Naive thymus-derived CD8-positive, alpha-beta T cell (primary cell): ENCODE measurements at places on chromosomes 11 and 22.

DNA sequence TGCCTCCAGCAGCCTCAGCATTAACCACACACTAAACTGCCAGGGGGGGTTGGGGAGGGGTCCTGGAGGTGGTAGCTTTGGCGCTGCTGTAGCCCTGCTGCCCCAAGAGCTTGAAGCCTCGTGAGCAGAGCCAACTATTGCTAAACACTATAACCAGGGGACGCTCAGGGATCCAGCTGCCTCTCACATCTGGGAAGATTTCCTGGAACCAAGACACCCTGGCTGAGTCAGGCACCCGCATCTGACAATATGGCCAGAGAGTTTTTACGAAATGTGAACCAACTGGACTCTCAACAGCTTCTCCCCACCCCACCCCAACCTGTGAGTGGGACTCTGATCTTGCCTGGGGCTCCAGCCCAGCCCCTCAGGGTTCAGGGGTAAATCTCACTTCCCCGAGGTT, 14.3 kb downstream of the C1QTNF6 start:
- H3K4me1 ChIP-seq, result peaks cover 38% of the 10 kb centered on the region
- no peaks in the 10 kb centered on the region for H3K27me3 ChIP-seq
- H3K27ac ChIP-seq, result peak overlapping the region; percentile 34
- H3K4me3 ChIP-seq, result no peak overlapping the region

DNA sequence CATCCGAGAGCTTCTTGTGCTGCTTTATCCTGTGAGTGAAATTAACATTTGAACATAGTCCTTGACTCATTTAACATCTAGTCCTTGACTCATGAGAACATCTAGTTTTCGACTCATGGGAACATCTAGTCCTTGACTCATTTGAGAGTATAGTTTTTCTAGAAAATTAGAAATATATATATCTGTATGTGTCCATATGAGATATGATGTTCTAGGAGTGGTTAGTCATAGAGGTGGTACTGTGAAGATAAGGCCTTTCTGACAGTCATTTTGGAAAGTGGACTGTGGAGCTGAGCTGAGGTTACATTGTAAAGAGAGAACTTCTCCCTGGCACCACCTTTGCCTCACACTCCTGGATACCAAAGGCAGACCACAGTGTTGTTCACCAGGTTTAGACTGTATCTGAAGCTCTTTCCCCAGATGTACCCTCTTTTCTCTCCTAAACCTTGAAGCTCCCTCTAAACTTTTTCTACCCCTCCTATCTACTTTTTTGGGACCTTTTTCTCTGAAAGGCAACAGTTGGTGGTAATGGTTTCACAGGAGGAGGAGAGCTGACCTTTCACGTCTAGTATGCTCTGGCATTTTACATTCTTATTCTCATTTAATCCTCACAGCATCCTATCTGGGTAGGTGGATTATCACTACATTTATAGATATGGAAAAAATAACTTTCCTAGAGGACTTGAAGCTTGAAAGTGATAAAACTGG, 67.2 kb downstream of the PPP2R1B start:
- peak overlapping the region; percentile 48 for H3K27ac ChIP-seq
- no peaks in the 10 kb centered on the region for H3K36me3 ChIP-seq
- no peak for DNase-seq
- H3K4me1 ChIP-seq, result peaks cover 3% of the 10 kb centered on the region
- no peaks in the 10 kb centered on the region for H3K27me3 ChIP-seq

- H3K36me3 ChIP-seq, result peaks cover 4% of the 10 kb centered on the region
- no peak for DNase-seq
- no peaks in the 10 kb centered on the region for H3K27me3 ChIP-seq
- H3K27ac ChIP-seq, result no peak overlapping the region
Observed at GRCh38 chr11:99505316-99505715, 484.6 kb downstream of the CNTN5 start.

DNA sequence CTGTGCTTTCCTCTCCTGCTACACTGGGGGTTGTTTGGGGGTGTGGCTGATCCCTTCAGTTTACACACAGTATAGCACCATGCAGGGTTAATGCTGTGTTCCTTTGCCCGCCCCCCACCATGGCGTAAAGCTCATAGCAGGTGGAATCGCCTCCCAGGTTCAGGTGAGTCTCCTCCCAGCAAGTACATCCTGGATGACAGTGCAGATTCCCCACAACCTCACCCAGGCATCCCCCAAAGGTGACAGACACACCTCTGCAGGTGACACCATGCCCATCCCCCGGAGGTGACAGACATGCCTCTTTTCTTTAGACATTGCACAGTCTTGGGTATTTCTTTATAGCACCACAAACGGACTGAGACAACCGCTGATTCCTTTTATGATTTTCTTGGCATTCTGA, 343.7 kb downstream of the BRD1 start:
- no peak for DNase-seq
- H3K36me3 ChIP-seq, result peaks cover 2% of the 10 kb centered on the region
- H3K27me3 ChIP-seq, result no peaks in the 10 kb centered on the region
- H3K27ac ChIP-seq, result no peak overlapping the region

DNA sequence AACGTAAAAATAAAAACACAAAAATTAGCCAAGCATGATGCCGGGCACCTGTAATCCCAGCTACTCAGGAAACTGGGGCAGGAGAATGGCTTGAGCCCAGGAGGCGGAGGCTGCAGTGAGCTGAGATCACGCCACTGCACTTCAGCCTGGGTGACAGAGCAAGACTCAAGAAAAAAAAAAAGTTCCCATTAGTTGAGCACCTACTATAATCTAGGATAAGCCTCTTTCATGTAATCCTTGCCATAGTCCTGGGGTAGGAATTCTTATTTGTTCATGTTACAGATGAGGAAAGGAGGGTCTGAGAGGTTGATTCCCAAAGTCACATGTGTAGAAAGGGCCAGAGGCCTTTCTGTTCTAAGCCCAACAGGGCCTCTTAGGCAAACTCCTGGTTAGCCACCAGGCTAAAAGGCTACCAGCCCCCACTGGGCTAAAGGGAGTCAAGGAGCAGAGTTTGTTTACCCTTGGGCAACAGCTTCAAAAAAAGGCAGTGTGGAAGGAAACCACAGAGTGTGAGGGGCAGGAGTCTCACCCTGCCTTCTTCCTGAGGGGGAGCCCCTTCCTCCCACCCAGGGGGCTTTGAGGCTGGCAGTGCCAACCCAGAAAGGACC, 21.6 kb upstream of the CSNK1E start:
- DNase-seq, result no peak
- no peaks in the 10 kb centered on the region for H3K36me3 ChIP-seq
- H3K27me3 ChIP-seq, result peaks cover 3% of the 10 kb centered on the region
- H3K4me3 ChIP-seq, result peak overlapping the region; percentile 2
- no peak overlapping the region for H3K27ac ChIP-seq

DNA sequence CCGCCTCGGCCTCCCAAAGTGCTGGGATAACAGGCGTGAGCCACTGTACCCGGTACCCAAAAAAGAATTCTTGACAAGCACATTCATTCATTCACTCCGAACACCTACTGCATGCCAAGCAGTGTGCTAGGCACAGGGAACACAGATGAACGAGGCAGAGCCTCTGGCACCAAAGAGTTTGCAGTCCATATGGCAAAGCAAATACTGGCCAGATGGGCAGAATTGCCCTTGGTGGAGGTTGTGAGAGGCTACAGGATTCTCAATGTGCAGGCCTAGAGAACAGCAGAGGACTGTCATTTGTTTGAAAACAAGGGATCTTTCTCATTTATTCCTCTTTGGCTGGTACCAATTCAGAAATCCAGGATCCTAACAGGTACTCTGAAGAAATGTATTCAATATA, 27.5 kb upstream of the MTCH2 start:
- H3K4me3 ChIP-seq, result no peak overlapping the region
- DNase-seq, result no peak
- no peak overlapping the region for H3K27ac ChIP-seq
- no peaks in the 10 kb centered on the region for H3K27me3 ChIP-seq

- H3K36me3 ChIP-seq, result no peaks in the 10 kb centered on the region
- no peak overlapping the region for H3K4me3 ChIP-seq
- no peaks in the 10 kb centered on the region for H3K27me3 ChIP-seq
Observed at GRCh38 chr22:25057013-25057881, 104.7 kb downstream of the KIAA1671 start.

DNA sequence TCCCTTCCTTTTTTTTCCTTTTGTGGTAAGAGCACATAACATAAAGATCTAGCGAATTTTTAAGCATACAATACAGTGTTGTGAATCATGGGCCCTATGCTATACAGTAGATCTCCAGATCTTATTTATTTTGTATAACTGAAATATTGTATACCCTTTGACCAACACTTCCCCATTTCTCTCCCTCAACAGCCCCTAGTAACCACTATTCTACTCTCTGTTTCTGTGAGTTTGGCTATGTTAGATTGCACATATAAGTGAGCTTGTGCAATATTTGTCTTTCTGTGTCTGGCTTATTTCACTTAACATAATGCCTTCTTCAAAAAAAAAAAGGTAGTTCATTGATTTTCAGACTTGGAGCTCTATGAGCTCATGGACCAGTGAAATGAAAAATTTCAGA, 180.5 kb downstream of the C11orf91 start:
- H3K27ac ChIP-seq, result no peak overlapping the region
- H3K4me1 ChIP-seq, result no peaks in the 10 kb centered on the region
- H3K36me3 ChIP-seq, result no peaks in the 10 kb centered on the region
- H3K4me3 ChIP-seq, result no peak overlapping the region
- DNase-seq, result no peak
- H3K27me3 ChIP-seq, result peaks cover 57% of the 10 kb centered on the region

DNA sequence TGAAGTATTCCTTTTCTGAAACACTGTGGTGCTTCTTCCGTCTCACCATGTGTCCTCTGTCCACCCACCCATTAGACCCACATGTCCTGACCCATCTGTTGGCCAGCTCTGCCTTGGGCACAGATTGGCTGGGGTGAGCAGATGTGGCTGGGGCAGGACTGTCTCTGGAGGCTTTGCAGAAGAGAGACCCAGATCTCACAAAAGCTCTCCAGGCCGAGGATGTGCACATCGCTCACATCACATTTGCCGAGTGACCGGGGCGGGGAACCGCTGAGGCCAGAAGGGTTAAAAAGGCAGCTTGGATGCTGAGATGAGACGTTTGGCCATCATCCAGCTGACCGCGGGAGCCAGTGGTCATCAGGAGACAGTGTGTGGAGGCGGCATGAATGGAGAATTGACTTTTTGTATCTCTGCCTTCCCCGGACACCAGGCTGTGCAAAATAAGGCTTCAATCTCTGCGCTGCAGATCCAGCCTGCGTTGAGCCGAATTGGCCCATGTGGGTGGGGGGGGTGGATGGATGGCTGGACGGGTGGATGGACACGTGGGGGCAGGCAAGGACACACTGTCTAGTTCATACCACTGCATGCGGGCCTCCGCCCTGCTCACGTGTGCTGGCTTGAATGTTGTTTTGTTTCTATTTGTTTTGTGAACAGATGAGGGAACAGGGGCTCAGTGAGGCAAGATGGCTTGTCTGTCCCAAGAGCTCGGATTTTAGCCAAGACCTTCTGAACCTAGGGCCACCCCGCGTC, 6.1 kb downstream of the IFITM10 start:
- peaks cover 1% of the 10 kb centered on the region for H3K27me3 ChIP-seq
- no peak for DNase-seq
- no peaks in the 10 kb centered on the region for H3K36me3 ChIP-seq

DNA sequence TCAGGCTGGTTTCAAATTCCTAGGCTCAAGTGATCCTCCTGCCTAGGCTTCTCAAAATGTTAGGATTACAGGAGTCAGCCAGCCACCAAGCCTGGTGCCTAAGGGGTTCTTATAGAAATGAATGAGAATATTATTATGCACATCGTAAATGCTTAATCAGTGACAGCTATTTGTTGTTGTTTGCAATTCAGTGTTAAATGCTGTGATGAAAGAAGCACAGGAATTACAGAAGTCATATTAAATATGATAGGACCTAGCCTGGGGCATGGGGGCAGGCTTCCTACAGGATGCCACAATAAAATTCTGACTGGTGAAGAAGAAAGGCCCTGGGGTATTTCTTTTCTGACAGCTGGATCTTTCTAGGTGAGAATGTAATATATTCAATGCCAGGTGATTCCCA, 13.9 kb upstream of the PATZ1 start:
- H3K27me3 ChIP-seq, result no peaks in the 10 kb centered on the region
- no peaks in the 10 kb centered on the region for H3K36me3 ChIP-seq
- H3K4me3 ChIP-seq, result no peak overlapping the region
- no peaks in the 10 kb centered on the region for H3K4me1 ChIP-seq
- H3K27ac ChIP-seq, result no peak overlapping the region

DNA sequence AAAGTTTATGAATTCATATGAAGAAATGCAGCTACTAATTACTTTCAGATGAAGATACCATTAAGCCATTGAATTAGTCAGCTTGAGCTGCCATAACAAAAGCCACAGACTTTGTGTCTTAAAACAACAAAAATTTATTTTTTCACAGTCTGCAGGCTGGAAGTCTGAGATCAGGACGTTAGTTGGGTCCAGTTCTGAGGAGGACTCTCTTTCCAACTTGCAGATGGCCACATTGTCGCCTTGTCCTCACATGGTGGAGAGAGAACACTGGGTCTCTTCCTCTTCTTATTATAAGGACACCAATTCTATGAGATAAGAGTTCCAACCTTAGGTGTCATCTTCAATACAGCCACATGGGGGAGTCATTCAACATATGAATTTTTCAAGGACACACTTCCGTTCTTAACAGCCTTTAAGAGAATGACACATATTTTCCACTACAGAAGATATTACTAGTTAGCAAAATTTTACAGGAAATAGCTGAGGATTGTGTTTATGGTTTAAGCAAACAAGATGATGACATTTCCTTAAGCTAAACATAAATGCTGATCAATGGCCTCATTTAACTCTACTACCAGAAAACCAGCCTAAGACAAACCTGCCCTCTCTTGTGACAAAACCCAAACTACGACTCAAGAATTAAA, 56.0 kb downstream of the DCUN1D5 start:
- DNase-seq, result peak; percentile 51
- no peak overlapping the region for H3K4me3 ChIP-seq
- no peaks in the 10 kb centered on the region for H3K27me3 ChIP-seq
- H3K27ac ChIP-seq, result peak overlapping the region; percentile 80
- peaks cover 5% of the 10 kb centered on the region for H3K4me1 ChIP-seq
- no peaks in the 10 kb centered on the region for H3K36me3 ChIP-seq

DNA sequence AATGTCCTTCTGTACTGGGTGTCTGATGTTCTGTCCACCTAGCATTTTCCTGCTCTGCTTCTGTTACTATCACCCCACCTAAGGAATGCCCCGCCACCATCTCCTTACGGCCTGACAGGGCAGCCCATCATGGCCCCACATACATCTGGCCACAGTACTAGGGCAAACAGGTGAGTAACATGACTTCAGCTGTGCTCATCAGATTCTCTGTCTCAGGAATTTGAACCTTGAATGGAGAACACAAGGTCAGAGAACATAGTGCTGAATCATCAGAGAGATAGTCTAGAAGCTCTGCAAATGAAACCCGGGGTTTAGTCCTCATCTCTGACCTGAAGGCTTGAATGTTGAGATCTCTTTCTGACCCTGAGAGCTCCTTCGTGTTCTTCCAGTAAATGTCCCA, 32.4 kb downstream of the ZC3H12C start:
- H3K36me3 ChIP-seq, result no peaks in the 10 kb centered on the region
- H3K4me1 ChIP-seq, result no peaks in the 10 kb centered on the region
- no peak for DNase-seq
- H3K27ac ChIP-seq, result no peak overlapping the region
- H3K4me3 ChIP-seq, result no peak overlapping the region
- peaks cover 3% of the 10 kb centered on the region for H3K27me3 ChIP-seq
